ENCODE measurements at places on chromosomes 3 and 15.

GRCh38 chr15:73240866-73241499 is 127.8 kb downstream of the HCN4 start:
- peak; percentile 83 for DNase-seq

DNA sequence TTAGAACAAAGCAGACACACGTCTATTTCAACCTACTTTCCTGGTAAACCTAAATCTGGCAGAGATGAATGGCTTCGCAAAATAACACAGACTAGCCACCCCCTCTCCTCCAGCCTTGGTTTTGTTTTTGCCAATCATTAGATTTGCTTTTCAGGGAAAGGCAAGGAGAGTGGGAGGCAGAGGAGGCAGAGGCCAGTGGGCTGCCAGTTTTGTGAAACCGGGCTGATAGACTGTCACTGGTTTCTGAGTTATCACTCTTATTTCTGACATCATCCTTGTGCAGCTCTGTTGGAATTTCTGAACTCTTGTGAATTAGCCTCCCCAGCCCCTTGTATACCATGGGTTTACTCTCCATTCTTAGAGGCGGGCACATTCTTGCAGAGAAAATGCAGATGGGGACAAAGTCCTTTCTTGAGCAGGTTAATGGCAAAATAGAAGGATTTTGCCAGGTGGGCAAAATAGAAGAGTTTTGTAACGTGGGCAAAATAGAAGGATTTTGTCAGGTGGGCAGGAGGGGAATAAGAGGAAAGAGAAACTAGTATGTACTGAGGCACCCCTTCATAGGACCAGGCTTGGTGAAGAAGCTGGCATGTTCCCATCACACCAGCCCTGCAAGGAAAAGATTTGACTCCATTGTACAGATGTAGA is 3.2 kb upstream of the FEM1B start:
- no peak for DNase-seq

GRCh38 chr3:88936831-88937230 is 170.6 kb upstream of the EPHA3 start:
- no peak for DNase-seq

- DNase-seq, result no peak
These were observed 6.8 kb downstream of the RARRES1 start for GRCh38 chr3:158725348-158726011.

GRCh38 chr3:175246766-175247165 is 387.6 kb downstream of the NAALADL2 start:
- no peak for DNase-seq

DNA sequence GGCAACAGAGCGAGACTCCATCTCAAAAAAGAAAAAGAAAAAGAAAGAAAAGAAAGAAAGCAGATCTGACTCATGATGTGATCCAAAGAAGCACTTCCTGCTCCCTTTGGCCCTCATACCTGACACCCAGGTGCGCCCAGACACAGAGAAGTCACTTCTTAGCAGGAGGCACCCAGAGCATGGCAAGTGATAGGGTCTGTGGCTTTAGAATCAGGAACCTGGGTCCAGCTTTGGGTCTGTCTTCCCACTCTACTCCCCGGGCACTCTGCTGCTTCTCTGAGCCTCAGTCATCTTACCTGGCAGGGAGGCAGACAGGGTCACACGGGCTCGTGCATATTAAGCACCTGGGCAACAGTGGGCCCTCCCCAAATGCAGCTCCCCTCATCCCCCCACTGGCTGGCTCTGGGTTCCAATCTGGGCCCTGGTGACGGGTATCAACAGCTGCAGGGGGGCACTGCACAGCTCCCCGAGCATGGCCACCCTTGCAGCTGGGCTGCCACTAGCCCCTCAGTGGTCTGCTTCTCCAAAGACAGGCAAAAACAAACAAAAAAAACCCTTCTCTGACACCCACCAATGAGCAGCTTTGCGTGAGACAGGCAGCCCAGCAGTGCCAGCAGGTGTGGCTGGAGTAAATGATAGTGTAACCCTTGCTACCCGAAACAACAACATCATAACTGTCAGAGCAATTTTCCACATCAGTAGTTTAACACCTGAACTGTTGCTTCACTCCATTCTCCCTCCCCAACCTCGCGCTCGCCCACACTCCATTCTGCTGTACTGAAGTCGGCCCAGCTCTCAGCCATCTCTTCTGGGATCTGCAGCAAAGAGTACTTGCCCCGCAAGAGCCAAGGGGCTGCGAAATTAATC is 99.8 kb downstream of the MEGF11 start:
- DNase-seq, result no peak

GRCh38 chr15:90449206-90449735 is 61.2 kb downstream of the IQGAP1 start:
- no peak for DNase-seq

- DNase-seq, result no peak
These were observed 80.5 kb upstream of the CDIN1 start for GRCh38 chr15:36498916-36499315.

DNA sequence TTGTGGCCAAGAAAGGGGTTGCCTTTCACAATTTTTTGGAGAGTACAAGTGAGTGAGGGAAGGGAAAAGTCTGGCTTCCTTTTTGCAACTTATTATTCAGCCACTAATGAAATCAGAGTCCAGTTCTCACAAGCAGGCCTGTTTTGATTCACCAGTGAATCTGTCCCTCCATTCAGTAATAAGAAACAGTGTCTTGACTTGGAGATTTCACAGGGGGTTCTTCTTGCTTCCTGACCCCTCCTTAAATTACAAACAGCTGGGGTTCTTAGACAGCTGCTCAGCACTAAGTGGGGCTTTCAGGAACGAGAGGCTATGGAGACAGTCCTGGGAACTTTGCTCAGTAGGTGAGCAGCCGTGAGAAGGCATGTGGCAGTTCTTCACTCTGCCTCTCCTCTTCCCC is 24.5 kb downstream of the SEMA3G start:
- DNase-seq, result no peak

GRCh38 chr15:88487178-88487795 is 19.8 kb downstream of the MRPS11 start:
- no peak for DNase-seq

DNA sequence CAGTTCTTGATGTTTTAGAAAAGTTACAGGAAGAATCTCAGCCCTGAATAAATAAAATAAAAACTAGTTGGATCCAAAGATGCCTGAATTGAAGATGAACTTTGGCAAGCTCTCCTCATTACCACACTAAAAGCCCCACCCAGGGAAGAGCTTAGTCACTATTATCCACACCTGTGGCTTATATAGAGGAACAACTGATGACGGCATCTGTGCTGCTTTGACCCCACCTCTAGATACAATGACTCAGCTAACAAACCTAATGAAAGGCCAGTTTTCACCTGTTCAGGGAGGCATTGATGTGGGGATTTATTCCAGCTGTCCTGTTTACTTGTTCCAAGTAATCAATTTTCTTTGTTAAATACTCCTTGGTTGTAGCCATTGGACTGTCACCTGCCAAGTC is 604.7 kb upstream of the EPHA6 start:
- DNase-seq, result no peak

DNA sequence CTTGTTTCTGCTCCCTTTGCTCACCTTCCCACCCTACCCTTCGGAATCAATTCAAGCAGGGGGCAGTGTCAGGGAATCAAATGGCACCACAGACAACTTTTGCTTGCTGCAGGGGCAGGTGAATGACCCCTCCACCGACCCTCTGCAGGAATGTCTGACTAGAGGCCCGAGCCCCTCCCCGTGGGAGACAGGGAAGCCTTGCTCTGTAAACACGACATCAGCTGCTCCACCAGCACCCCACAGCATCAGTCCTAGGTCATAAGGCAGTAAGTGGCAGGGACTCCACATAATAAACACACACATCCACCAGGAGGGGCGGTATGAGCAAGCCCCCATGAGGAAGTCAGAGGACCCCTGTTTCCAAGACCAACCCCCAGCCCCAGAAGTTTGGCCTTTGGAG is 2.0 kb upstream of the SLC26A6 start:
- no peak for DNase-seq

DNA sequence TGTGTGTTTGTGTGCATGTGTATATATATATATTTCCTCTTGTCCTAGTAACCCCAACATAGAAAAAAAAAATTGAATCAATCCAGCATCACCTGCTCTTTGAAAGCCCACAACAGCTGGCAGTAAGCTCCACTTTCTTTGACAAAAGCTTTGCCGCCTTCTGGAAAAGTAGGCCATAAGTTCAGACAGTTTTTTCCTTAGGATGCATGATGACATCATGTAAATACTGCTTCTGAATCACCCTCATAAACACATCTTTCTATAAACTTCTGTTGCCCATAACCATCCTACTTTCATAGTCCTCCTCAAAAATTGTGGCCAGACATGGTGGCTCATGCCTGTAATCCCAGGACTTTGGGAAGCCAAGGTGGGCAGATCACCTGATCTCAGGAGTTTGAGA is 67.4 kb downstream of the CSNK1G1 start:
- no peak for DNase-seq

DNA sequence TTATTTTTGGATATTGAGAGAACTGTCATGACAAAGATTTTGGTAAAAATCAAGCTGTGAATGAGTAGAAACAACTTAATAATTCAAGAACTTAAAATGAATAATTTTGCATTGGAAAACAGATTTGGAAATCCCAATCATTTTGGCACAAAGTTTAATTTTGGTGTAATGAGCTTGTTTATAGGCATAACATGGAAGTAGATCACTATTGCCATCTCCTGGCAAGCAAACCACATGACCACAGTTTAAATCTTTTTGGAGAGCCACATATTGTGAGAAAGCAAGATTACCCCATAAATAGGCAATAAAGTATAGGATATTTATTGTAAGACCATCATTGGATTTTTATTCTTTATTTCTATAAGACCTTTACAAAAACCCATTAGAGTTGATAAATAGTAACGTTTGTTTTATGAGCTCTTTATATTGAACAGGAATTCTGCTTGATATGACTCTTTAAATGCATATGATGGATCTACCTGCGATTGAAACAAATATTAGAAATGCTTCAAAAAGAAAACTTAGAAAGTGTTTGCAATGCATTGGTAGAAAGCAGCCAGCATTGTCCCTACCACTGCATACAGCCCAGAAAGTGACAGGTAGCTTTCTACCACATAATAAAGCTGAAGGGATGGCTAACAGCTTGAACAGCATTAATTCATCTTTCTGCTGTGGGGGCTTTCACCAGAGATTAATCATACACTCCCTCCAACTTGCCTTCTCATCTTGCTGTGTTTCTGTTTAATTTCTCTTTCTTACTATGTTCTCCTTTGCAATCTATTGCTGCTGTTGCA is 766.8 kb downstream of the TBL1XR1 start:
- DNase-seq, result no peak

DNA sequence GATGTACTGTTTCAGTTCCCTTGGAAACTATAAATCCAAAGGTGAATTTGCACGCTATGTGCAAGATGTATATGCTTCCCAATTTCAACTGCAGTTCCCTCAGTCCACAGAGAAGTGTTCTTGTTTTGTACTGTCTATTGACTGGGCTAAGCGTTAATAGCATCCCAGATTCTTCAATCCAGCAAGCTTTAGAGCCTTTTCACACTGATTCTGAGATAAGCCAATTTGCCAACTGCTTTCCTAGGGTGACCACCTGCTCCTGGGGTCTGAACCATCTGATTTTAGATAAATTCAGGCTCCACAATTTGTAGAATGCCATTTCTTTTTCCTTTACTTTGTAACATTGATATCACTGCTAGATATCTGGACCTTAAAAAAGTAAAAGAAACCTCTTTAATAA is 340.1 kb downstream of the PTPRG start:
- no peak for DNase-seq

DNA sequence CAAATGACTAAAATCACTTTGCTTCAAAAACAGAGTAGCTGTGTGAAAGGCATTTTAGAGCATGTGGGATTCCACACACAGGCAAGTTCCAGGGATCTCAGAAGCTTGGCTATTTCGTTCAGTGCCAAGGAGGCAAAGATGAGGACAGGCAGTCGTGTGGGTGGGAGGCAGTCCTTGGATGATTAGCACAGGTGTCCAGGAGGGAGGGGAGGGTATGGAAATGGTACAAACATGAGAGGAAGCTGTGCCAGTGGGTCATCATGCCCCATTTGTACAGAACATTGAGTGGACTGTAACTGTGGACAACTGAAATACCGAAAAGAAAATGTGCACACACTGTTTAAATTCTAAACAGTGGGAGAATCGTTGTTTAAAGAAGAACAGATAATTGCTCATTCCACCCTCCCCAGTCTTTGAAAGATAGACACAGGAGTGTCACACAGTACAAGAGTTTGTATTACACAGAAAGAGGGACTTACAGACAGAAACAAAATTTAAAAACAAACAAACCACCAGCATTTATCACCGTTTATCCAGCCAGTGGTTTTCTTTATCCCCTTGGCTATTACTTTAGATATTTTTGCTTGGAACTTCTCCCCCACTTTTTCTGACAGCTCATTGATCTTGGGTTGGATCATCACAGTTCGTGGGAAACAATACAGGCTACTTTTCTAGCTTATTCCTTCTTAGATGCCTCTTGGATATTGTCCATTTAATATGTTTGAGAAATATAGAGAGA is 122.9 kb downstream of the GREM1 start:
- DNase-seq, result no peak

- no peak for DNase-seq
These were observed 11.3 kb downstream of the DUSP7 start for GRCh38 chr3:52044869-52045619.

DNA sequence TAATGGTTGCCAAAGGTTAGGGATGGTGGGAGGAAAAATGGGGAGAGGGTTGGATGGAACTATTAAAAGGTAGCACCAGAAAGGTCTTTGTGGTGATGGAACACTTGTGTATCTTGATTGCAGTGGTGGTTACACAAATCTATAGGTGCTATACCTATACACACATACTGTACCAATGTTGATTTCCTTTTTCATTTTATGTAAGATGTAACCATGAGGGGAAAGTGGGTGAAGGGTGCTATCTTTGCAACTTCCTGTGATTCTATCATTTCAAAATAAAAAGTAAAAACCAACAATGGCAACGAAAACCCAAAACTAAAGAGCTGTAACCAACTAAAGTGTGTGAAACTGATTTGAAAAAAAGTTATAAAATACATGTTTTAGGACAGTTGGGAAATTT is 761 bp upstream of the ZNF35 start:
- DNase-seq, result no peak

DNA sequence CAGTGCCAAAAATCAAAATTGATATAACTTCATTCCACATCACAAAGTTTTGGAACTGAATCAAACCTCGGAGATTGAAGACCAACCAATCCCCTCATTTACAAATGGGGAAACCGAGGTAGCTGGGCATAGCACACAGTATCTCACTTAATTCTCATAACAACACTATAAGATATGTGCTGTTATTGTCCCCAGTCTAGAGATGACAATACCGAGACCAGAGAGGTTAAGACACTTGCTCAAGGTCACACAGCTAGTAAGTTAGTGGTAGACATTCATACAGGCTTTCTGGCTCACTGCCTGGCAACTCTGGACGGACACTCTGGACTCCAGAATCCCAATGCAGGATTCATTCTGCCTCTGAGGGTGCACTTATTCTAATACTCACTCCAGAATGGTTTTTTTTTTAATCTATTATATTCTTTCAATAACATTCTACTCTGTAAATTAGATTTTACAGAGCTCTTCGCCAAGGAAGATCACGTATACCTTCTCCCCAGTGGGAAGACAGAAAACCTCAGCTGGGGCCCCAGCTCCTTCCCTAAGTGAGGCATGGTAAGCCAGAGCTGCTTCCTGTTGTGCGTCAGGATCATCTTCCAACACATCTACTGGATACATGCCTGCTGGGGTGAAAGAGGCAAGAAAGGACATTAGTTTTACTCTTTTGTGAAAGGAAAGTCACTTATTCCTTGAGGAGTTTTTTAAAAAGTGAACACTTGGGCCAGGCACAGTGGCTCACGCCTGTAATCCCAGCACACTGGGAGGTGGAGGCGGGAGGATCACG is 128.4 kb upstream of the IGF1R start:
- DNase-seq, result no peak

GRCh38 chr3:189040656-189041335 is 131.0 kb upstream of the TPRG1 start:
- no peak for DNase-seq

- DNase-seq, result no peak
These were observed 13.5 kb downstream of the HIGD1A start for GRCh38 chr3:42790714-42791229.

Measured in activated CD8-positive, alpha-beta T cell treated with anti-CD3 and anti-CD28 coated beads, Interleukin-2, amount 10 ng/mL, durations not matched to agents 7 days and 5 days (primary cell).